Cortex of kidney (tissue), 1 donor: ENCODE measurements at places on chromosomes 1 and 21.

DNA sequence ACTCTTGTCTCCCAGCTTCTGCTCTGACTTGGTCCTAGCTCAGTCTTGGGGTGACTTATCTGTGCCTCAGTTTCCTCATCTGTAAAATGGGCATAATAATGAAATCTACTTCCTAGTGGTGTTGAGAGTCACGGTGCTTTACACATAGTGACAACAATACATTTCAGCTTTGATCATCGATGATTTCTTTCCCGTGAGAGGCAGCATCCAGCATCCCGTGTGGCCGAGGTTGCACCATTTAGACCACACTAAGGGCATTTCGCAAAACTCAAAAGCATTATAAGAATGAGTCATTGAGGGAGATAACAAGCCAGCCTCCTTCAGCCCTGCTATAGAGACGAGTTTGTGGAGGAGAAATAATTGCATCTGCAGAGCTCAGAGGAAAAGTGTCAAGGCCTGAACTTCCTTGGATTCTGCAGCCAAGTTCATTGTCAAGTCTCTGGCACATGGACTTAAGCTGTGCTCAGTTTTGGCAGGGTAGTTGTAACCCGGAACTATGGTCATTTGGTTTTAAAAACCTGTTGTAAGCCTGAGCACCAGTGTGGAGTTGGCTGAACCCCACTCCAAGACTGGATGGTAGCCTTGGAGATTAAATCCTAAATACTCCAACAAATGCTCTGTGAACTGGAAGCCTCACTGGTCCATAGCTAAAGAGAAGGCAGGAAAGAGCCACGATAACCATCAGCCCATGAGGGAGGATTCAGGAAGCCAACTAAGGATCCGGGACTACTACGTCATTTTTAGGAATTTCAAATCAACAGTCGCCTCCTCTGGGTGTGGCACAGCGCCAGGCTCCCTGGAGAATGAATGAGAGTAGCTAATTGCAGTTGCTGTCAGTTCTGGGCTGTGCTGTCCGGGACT, 64.2 kb downstream of the TCP10L start:
- no peak for DNase-seq

DNA sequence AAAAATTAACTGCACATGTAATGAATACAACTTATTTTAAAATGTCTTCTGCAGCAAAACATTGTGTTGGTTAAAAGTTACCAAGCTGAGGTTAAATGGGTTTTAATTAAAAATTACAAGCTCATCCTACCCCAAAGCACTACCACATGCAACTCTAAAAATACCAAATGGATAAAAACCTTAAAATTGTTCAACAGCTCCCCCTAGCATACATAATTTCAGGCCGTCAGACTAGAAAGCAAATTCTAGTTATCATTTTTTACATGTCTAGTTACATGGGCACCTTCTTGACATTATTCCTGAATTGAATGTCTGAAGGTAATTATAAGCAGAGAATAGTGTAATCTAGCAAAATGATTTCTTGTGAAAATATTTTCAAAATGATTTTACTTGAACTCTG, 176.5 kb downstream of the C1orf21 start:
- DNase-seq: no peak

DNA sequence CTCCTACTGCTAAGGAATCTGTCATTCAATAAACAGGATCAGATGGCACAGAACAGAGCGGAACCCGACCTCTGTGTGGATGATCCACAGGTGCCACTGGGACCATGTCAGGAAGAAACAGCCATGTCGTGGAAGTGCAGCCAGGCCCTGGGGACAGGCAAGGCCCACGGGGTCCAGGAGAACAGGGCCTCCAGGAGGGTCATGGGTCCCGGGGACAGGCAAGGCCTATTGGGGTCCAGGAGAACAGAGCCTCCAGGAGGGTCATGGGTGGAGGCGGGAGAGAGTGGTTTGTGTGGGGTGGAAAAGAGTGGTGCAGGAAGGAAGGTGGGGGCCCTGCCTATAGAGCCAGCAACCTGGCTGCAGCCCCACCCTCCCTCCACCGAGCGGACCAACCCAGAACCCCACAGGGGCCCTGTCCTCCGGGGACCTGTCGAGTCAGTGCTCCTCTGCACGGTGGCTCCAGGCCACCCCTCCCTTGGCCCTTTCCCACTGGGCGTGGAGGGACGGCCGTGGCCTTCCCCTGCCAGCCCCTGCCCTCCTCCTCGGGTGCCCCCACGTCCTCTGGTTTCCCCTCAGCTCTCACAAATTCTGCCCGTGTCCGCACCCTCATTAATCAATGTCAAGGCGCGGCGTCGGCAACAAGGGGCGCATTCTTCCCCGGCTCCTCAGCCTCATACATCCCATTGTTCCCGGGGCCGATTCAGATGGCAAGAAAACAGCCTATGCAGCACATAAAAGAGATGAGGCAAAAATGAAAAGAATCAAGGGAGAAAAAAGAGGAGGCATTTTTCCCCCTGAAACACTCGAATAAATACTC, 146.4 kb downstream of the PRDM16 start:
- no peak for DNase-seq

- DNase-seq: no peak
Measured at GRCh38 chr1:27515626-27516025, 25.7 kb upstream of the WASF2 start.

DNA sequence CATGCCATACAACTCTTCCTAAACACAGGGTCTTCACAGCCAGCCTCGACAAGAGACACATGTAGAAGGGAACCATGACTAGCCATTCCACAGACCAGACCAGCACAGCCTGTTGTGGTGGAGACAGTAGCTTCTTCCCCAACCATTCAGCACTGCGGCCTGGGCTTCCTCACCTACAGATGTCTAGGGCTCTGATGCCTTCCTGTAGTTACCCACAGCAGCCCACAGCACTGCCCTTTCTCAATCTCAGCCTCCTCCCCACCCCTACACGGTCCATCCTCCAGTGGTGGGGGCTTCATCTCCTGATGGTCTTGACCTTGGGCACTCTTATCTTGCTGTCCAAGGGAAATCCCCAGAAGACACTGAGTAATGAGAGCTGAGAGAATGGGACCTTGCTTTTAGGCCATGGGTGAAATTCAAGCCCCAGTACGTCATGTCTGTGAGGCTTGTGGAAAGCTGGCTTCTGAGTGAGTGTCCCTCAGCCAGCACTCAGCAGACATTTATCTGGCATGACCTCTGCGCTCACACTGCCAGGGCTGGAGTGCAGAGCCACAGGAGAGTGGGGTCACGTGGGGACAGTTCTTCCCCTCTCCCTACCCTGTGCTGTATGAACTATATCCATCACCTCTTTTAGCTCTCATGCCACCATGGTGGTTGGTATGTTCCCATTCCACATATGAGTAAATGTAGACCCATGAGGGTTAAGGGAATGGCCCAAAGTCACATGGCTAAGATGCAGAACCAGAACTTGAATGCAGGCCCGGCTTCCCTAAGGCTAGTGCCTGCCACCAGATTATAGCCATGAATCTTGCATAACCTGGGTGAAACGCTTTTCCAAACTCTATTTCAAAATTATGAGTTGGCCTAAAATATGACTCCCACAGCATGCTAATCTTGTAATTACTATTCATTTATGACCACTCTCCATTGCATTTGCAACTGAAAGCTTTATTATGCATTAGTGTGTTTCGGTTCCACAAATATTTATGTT, 104.7 kb downstream of the HIVEP3 start:
- DNase-seq: no peak

DNA sequence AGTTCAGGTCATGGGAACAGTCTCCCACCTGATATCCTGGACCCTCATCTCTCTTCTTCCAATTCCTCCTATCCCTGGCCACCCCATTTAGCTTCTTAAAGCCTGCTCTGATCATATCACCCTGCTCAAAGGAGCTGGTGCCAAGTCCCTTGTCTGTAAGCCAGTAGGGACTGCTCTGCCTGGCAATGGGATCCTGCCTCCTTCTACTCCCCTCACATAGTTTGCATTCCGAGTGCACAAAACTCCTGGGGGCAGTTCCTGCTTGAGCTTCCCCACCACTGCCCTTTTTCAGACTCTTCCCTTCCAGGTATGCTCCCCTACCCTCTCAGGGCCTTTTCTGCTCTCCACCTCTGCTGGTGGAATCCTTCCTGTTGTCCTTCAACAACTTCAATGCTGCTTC, 48.1 kb downstream of the NGF start:
- no peak for DNase-seq
